LoVo (cell line): ENCODE measurements at places on chromosomes 5 and 9.

DNA sequence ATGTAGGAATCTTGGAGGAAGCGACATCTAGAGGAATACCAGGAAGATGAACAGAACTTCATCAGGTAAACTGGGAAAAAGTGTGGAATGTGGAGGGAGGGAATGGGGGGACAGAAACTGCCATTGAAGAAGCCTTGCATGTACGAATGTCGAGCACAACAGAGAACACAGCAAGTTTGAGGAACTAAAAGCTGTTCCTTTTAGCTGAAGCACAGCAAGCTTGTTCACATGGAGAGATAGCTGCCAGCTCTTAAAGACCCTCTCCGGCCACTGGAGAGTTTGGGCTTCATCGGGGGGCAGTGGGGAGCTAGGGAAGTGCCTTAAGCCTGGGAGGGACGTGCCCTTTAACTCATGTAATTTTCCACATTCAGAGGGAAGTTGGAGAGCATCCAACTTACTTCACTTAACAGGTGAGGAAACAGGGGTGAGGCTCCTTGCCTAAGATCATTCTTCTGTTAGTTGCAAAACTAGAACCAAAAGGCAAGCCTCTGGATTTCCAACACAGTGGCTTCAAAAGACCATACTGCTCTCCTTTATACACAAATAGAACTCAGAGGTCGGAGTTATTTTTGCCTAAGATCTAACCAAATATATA lies 2.3 kb upstream of the CYFIP2 start:
- DNase-seq: no peak

DNA sequence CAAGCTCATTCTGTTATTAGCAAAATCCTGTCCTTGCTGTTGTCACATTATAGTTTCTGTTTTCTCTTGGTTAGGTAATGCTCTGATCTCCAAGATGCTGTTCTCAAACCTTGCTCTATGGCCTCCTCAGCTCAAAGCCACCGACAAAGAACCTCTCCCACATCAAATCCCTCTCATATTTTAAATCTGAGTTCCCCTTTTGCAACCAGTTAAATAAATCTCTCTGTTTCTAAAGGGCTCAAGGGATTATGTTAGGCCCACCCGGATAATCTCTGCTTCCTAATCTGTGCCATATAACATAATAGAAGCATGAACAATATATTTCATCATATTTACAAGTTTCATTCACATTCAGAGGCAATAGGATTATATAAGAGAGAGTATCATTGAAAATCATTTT lies 286.0 kb downstream of the CYLC2 start:
- DNase-seq: no peak

GRCh38 chr5:112264151-112264550 lies 154.9 kb downstream of the EPB41L4A start:
- DNase-seq: no peak

- no peak for DNase-seq
These were observed 7.0 kb downstream of the TMEM252 start for GRCh38 chr9:68533678-68534077.

DNA sequence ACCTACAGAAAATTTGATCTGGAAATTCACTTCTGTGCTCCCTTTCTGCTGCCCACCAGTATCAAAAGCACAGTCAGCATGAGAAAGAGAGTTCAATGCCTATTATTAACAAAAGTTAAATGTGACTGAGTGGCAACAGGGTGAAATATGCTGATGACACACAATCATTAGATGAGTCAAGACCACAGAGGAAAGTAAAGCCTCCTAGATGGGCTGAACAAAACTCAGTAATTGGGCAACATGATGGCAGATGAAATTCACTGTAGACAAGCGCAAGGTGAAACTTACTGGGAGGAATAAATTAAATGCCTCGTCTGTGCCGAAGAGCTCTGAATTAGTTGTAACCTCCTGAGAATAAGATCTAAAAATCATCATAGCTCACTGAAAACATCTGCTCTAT lies 752.8 kb downstream of the IRX1 start:
- DNase-seq: no peak
